ENCODE measurements at places on chromosomes 7 and 10.
A peak's percentile ranks its signal among the peaks of the same experiment; 100 is the strongest.

- no peak for DNase-seq
Measured at GRCh38 chr7:99244939-99245338, 27.7 kb upstream of the MYH16 start.

DNA sequence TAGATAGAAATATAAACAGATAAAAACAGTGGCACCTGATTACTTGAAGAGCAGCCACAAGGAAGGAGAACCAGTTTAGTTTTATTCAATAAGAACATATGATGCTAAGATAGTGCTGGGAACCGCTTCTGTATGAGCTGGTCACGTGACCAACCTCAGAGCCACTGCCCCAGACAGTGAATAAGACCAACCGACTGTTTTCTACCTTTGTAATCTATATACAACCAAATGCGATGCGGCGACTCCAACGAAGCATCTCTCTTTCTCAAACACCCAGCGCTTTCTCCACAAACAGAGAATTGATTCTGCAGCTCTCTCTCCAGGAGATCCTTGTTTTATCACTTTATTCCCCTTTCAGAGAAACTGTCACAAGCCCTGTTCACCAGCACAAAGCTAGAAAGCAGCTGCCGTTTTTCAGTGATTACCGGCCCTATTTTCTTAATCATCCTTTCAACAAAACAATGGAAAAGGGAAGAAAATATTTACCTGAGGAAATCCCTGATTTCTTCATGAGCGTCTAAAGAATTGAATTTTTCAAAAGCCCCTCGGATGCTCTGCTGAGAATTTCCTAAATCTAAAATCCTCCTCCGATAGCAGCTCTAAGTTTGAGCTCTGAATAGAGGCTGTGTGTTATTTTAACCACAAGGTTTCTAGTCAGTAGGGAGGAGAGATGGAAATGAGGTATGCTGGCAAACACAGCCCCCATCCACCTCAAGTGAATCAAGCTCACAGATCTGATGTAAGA, 55.7 kb upstream of the JCAD start:
- no peak for DNase-seq

DNA sequence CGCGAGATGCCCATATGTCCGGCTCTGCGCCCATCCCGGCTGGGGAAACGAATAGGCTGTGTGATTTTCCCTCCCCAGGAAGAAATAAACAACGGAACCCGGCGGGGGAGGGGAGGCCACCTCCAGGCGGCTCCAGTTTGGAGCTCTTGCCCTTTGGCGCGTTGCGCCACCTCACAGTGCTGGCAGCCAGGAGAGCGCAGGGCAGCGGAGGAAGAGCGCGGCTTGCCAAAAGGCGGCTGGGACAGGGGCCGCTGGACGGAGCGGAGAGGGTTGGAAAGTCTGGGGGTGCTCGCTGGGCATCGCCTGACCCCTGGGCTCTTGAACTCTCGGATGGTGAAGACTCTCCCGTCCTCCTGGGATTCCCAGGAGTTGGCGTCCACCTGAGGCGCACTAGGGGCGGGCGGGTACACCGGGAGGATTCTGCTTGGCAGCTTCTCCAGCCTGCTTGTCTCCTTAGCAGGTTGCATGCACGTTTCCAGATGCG, 5.3 kb upstream of the NEUROG3 start:
- DNase-seq: no peak

GRCh38 chr10:70771311-70772194, 13.6 kb downstream of the TBATA start:
- no peak for DNase-seq

- no peak for DNase-seq
Measured at GRCh38 chr10:32317795-32318357, 29.1 kb downstream of the EPC1 start.

DNA sequence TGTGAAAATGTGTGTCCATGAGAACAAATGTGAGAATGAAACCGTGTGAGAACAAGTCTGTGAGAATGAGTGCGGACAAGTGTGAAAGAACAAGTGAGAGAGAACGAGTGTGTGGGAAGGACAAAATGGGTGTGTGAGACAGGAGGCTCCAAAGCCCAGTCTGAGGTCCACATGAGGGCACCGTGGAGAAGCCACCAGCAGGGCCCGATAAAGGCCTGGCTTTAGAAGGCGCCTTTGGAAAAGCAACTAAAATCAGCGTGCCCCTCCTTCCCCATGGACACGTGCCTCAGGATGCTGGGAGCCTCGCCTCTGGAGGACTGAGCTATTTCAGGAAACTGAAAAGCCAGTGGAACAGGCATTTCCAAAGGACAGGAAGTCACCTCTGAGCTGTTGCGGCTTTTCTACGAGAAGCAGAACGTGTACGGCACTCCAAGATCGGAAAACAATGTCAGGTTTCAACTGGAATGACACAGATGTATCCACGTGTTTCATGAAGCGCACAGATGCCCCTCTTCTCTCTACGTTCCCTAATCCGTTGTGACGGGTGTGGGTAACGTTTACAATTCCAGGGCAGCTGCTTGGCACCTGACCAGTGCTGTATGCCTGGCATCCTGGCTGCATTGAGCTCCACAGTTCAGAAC, 46.4 kb downstream of the ESYT2 start:
- DNase-seq: no peak

GRCh38 chr10:91896212-91896756, 13.0 kb downstream of the FGFBP3 start:
- DNase-seq: no peak

DNA sequence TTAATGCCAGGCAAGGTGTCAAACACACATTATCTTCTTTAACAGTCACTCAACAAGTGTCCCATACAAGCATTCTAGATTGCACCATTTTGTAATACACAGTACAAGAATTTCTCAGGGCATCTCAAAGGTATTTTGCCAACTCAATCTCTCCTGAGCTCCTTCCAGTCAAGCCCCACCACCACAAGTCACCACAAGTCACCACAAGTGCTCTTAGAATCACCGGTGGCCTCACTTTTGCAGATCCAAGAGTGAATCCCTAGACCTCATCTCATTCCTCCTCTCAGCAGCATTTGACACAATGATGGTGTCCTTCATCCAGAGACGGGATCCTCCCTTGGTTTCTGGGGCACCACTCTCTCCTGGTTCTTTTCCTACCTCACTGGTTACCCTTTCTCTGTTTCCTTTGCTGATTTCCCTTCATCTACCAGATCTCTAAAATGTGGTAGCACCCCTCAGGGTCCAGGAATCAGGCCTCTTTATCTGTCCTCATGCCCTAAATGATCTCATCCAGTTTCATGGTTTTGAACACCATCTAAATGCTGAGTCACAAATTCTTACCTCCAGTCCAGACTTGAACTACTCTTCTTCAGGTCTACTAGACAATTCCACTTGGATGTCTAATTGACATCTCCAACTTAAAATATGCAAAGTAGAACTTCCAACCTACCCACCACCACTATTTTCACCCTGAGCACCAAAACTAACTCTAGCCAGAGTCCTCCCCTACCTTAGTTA, 26.9 kb downstream of the VPS41 start:
- no peak for DNase-seq

DNA sequence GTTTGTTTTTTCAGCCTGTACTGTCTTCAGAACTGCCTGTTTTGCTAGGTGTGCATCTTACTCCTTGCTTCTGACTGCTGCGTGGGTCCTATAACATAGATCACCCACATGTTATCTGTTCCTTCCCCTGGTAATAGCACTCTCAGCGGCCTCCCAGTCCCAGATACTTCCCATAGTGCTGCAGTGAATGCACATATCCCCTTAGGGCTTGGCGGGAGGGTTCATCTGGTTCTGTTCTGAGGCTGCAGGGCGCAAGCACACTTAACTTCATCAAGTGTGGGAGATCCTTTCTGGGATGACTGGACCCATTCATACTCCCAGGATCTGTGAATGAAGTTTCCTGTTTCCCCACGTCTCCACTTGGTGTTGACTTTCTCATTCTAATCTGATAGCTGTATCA, 90.7 kb downstream of the CELF2 start:
- no peak for DNase-seq

DNA sequence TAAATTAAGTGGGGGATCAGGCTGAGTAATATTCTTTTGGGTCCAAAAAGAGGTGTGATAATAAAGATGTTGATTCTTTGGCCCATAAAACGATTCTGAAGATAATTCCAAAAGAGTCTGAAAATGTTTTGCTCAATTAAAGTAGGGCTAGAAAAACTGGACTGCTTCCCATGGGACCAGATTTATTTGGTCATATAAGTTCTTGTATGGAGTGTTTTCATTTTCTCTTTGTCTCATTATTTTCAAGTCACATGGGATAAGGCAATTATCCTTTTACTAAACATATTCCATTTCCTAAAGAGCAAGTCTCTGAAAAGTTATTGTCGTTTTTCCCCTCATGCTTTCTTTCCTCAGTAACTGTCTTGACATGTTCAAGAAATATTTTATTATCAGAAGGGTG, 41.5 kb downstream of the CDK6 start:
- no peak for DNase-seq

DNA sequence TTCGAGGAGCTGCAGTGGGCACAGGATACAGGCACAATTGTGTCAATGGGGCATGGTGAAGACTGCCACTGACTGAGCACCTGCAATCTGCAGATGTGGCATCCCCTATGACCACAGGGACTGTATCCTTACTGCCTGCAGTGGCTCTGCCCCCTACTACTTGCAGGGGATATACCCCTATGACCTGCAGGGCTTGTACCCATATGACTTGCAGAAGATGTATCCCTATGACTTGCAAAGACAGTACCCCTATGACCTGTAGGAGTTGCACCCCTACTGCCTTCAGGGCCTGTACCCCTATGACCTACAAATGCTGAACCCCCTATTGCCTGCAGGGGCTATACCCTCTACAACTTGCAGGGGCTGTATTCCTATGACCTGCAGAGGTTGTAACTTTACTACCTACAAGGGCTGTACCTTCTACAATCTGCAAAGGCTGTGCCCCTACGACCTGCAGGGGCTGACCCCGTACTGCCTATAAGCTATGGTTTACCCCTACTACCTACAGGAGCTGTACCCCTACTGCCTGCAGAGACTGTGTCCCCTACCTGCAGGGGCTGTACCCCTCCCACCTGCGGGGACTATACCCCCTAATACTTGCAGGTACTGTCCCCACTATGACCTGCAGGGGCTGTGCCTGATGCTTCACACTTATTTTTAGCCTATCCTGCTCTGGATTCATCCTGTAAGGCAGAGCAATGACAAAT, 65.9 kb upstream of the ADAM12 start:
- no peak for DNase-seq

- DNase-seq: no peak
Measured at GRCh38 chr7:20411372-20411771, 80.7 kb downstream of the ITGB8 start.

GRCh38 chr10:97005349-97005748, 173.3 kb downstream of the LCOR start:
- no peak for DNase-seq

- no peak for DNase-seq
Measured at GRCh38 chr10:95675403-95676116, 18.2 kb downstream of the TCTN3 start.

DNA sequence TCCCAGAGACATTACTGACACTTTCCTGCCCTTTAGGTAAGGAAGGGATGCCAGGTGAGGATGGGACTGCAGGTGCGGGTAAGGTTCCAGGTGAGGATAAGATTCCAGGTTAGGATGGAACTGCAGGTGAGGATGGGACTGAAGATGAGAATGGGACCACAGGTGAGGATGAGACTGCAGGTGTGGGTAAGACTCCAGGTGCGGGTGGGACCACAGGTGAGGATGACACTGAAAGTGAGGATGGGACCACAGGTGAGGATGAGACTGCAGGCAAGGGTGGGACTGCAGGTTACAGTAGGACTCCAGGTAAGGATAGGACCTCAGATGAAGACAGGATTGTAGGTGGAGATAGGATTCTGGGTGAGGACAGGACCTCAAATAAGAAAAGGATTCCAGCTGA, 322.3 kb downstream of the WDR37 start:
- no peak for DNase-seq

GRCh38 chr10:30573721-30574431, 55.7 kb downstream of the LYZL2 start:
- DNase-seq: no peak

- no peak for DNase-seq
Measured at GRCh38 chr7:29288181-29289091, 93.9 kb downstream of the CHN2 start.

- no peak for DNase-seq
Measured at GRCh38 chr7:30080818-30081217, 52.6 kb downstream of the PLEKHA8 start.

- DNase-seq: no peak
Measured at GRCh38 chr10:80412486-80412885, 4.1 kb downstream of the PRXL2A start.

- DNase-seq: no peak
Measured at GRCh38 chr7:33448035-33448434, 318.7 kb downstream of the BBS9 start.

- DNase-seq: peak; percentile 85
Measured at GRCh38 chr7:1924258-1924817, 254.3 kb downstream of the ELFN1 start.

DNA sequence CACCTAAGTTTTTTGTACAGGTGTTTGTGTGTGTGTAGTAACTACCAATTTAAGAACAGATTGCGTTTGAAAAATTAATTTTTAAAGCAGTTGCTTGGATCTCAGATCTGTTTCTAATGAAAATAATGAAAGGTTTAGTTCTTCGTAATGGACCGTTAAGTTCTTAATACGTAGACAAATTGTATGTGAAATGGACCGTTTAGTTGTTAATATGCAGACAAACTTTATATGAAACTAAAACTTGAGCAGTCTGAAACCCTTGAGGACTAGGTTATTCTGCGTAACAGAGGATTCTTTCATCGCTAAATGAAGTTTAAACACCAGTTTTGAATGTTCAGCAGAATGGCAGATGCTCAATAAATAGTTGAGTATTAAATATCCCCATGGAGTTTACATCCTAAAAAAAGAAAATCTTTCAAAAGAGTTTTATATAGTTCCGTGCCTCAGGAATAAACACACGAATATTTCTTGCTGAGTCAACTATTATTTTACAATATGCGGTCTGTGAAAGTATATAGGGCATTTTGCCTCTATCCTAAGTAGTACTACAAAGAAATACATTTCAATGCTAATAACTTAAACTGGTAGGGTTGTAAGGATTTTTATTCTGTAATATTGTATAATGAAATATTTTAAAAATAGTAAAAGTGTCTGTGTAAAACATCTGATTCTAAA, 1.2 kb downstream of the DBF4 start:
- DNase-seq: no peak

GRCh38 chr10:43304687-43305333, 37.9 kb upstream of the RASGEF1A start:
- no peak for DNase-seq

GRCh38 chr7:138890499-138891445, 90.4 kb downstream of the KIAA1549 start:
- no peak for DNase-seq
